ENCODE measurements at places on chromosomes 3 and 15.

- DNase-seq, result no peak
These were observed 70.4 kb downstream of the ARPP21 start for GRCh38 chr3:35709691-35710090.

- DNase-seq, result peak; percentile 74
These were observed 682 bp downstream of the ITPKA start for GRCh38 chr15:41494190-41494921.

DNA sequence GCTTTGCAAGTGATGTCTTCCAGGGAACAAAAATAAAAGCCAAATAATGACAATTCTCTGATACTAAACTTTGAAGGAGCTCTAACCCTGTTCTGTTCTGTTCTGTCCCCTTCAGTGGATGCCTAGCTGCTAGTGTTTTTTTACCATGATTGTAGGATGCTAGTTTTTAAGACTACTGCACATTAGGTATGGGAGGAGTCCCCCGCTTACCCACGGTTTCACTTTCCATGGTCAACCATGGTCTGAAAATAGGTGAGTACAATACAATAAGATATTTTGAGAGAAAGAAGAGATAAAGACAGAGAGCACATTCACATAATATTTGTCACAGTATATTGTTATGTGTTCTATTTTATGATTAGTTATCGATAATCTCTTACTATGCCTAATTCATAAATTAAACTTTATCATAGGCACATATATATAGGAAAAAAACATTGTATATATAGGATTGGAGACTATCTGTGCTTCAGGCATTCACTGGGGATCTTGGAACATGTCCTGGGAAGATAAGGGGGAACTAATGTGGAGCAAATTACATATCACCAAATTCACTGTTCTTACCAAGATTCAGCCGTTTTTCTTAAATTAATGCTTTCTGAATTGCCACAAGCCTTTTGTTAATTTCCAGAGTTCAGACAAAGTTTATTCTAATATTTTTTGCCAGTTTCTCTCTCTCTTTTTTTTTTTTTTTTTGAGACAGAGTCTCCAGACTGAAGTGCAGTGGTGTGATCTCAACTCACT lies 32.8 kb upstream of the POMGNT2 start:
- no peak for DNase-seq

GRCh38 chr15:94586099-94586498 lies 354.7 kb downstream of the MCTP2 start:
- DNase-seq, result no peak

DNA sequence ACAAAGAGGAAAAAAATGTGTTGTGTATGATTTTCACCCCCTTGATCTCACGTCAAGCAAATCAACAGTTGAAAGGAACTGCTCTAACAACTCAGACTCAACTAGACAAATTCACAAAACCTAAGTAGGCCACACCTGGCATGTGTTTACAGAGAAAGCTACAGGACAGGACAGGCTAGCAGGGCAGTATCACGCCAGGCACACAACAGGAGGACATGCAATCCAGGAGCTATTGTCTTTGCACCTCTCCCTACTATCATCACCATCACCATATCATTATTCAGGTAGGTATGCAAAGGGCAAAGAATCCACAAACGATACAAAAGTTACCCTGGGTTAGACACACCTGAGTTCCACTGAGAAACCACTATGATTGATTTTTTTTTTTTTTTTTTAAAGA lies 86.4 kb downstream of the TBL1XR1 start:
- no peak for DNase-seq

DNA sequence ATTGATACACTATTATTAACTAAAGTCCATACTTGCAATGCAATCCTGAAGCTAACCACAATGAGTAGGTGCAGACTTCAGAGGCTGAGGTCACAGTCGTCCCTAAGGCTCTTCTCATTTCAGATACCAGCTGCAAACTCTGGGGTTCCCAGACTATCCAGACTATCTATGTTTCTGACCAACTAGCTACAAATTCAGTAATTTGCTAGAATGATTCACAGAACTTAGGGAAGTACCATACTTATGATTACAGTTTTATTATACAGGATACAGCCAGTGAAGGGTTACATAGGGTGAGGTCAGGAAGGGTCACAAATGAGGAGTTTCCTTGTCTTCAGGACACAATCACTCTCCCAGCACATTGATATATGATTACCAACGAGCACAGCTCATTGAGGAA lies 36.5 kb downstream of the PPM1L start:
- DNase-seq, result no peak
